Caki2 (cell line): ENCODE measurements at places on chromosomes 6 and 20. TPM values are rescaled to one million over a fixed set of nuclear protein-coding genes. Genes with fewer than 3 reads are reported as not detected.

DNA sequence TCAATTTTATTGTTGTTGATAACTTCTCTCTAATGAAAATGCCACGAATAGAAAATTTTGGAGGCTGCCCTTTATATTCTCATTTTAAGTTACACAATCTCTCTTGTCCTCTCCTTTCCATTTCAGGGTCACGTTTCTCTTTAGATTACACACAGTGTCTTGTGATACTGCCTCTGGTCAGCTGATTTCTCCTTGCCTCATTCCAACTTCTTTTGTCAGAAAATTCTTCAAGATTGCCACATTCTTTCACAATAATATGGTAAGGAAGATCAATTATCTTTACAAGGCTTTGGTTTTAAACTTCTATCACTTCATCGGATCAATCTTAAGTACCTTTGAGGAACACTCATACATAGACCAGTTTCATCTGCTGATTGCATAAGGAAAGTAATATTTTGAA is 370.3 kb downstream of the RFPL4B start:
- no peak for DNase-seq

DNA sequence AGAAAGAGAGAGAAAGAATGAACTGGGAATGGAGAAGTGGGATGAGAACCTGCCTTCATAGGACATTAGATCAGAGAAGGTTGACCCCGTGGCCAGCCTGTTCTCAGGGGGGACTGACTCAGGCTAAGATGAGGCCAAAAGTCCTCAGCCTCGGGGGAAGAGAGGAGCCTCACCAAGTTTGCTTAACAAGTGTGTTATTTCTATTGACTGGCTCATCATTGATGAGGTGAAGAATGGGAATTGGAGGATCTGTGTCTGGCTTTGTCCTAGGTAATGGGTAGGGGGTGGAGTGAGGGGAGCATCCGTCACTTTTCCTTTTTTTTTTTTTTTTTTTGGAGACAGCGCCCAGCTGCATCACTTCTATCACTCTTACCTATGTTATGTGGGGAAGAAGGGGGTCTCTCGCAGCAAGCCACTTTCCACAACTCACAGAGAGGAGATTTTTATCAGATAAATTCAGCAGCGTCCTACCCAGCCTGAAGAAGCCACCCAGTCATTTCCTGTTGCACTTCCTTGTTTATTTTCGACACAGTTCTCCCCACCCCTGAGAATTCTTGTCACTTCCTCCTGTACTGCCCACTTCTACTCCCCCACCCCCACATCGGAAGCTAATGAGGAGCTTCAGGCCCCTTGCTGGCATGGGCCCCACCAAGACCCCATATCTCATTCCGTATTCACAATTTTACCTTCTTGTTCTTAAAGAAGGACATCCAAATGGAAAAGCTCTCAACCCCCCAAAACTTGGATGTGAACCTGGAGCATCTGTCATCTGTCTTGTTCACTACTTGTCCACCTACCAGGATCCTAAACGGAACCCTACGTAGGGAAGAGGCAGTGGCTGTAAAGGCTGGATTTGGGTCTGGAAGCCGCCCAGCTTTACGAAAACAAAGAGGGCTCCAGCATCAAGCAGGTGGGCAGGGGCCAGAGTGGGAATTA is 2.8 kb upstream of the RNASET2 start:
- DNase-seq, result no peak

DNA sequence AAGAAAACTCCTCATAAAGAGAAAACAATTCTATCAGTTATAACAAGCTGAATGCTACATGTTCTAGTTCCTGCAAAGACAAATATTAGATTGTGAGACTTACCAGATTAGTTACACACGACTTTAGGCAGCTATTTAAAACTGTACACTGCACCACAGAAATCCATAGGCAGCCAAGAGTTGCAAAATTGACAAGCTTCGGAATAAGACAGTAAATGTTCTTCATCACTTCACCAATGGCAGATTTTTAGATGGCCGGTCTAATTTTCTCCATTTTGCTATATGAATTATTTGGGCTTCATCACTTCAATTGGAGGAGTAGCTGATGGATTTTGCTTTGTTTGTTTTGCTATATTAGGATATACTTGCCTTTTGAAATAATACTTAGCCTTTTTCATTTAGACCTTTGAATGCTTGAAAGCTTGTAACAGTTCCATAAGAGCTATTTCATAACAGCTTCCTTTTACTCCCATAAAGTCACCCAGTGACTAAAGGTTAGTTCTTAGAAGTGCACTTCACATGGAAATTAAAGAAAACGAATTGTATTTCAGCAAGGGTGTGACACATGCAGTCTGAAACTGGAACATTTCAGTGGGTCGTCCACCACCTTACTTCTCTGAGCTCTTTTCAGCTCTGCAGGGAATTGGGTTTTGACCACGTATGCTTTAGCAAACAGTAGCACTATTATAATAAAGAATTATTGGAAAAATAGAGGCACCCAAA is at the start of gene ROS1:
Gene ROS1, minus strand, starts transcription at position 512 of the 723 bp plus-strand sequence. Its CDS starts 286 bp downstream, at position 226.
- DNase-seq, result no peak

- DNase-seq, result no peak
These were observed 491.2 kb downstream of the PREX1 start for GRCh38 chr20:48336597-48336996.

DNA sequence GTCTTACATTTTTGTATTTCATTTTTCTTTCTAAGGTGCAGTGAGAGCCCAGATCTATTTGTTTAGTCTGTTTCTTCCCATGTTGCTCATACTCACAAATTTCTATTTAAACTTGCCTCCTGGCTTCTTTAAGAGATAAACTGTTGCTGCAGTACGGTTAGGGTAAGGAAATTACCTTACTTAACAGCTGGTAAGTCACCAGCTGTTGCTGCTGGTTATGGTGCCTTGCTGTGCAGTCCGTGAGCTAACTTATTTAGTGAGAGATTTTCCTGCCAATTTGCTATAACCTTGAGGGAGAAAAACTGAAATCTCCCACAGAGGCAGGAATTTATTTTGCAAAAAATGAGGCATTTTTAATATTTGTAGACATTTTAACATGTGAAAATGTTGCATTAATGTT is 261.0 kb downstream of the UST start:
- no peak for DNase-seq

DNA sequence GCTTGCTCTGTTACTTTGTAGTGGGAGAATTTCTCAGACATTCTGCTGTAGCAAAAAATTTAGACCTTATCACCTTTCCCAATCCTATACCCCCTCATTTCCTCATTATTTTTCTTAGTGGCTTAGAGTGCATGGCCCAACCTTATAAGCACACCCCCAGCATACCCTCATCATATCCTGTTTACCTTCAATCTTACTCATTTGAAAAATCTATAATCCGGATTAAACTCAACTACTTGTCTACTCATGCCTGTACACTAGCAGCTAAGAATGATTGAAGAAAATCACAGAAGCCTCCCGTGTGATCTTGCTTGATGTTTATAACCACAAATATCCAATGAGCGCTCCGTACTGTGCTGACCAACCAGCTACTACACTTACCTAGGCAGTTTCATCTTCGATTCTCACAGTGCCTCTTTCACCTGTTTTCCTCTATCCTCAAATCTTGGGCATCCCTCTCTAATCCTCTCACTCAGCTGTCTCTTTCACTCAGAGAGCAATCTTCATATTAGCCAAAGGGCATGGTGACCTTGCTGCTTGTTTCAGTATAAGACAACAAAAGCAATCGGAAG is 36.6 kb downstream of the AIG1 start:
- no peak for DNase-seq

- DNase-seq, result peak; percentile 46
These were observed 22.6 kb downstream of the SLC2A12 start for GRCh38 chr6:134029495-134030455.

DNA sequence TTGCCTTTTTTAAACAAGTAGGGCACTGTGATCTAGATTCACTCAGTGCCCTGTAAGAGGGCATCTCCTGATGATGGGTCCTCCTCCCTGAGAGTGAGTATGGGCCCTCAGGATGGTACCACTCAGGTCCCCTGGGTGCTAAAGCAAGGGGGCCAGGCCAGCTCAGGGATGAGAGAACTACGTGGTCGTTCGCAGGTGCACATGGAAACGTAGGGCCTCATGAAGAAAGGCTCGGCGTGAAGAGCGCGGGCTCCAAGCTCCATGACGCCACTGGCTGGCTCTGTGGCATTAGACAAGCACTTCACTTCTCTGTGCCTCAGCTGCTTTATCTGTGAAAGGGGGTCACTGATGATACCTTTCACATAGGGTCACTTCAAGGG is 50.7 kb downstream of the SYNJ2 start:
- DNase-seq, result no peak

GRCh38 chr6:34057790-34058189 is 88.1 kb downstream of the GRM4 start:
- no peak for DNase-seq

Gene ANGPT4
- total RNA-seq, result 0.09 TPM in 1 of 2 replicates, not detected in the other

Gene SAMD5
- 6.9 and 8.6 TPM in 2 replicates for total RNA-seq

Gene PEX7
- 13.8 and 22.3 TPM in 2 replicates for total RNA-seq

Gene TBX18
- not detected in 2 replicates for total RNA-seq

Gene RAB23
- 17.0 and 25.2 TPM in 2 replicates for total RNA-seq
